NCI-H1694 treated with DMSO at 0.1 percent for 48 hours (cell line): ENCODE measurements at places on chromosomes 13 and 19.

DNA sequence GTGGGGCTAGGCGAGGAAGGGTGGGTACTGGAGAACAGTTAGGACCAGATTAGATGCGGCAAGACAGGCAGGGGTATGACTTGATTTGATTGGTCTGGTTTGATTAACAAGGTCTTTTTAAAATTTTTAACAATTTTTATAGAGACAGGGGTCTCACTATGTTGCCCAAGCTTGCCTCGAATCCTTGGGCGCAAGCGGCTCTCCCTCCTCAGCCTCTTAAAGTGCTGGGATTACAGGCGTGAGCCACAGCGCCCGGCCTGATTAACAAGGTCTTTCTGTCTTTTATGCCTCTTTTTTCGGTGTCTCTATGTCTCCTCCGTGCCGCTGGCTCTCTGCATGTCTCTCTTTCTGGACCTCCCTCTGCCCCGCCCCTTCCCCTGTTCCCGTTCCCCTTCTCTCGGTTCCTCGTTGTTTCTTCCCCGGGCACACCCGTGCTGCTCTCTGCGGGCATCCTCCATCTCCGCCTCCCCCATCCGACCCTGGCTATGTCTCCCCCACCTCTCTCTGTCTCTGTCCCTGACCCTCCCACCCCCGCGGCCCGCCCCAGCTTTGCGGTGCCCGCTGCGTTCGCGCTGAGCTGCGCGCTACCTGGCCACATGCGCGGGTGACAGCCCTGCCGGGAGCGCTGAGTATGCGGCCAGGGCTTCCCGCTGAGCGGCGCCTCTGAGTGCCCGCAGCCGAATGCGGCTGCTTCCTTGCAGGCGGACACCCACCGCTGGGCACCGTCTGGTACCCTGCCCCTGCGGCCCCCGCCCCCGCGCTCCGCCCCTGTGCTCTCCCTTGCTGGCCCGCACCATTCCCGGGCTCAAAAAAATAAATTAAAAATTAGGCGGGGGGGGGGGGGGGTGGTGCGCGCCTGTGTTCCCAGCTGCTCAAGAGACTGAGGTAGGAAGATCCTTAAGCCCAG, 8.1 kb upstream of the SDHAF1 start:
- peak; percentile 67 for DNase-seq

GRCh38 chr19:41785653-41786052, 10.7 kb upstream of the CEACAM3 start:
- peak; percentile 50 for DNase-seq

DNA sequence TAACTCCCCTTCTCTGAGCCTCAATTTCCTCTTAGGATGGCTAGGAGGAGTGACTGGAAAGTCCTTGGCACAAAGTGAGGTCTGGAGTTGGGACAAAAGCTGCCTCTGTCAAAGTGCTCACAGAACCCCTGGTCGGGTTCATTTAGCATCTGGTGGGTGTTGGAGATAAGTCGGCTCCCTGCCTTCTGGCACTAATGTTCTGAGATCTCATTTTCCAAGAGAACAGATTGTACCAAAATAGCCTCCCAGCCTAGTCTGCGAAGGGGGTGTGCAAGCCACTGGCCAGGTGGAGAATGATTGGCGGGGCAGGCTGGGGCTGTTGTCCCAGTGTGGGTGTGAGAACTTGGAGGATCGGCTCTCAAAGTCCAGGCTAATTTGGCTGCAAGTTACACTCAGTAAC, 20.7 kb upstream of the NWD1 start:
- DNase-seq: no peak

DNA sequence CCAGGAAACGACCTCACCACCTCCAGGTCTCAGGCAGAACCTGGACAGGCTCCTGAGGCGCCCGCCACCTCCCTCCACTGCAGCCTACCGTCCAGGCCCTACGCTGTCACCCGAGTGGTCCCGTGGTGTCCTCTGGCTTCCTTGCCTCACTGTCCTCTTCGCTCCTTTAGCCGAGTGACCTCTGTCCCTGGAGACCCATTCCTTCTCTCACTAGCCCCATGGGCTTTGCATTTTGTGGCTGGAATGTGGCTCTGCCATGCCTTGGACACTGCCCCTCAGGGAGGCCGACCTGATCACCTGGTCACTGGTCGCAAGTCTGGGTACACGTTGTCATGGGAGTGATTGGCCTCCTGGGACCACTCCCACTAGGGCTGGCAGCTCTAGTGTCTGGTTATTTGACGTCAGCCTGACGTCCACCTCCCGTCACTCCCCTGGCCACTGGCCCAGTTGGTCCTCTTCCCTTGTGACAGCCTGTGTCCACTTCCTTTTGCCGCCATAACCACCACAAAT, 17.9 kb downstream of the SLC25A42 start:
- DNase-seq: no peak

DNA sequence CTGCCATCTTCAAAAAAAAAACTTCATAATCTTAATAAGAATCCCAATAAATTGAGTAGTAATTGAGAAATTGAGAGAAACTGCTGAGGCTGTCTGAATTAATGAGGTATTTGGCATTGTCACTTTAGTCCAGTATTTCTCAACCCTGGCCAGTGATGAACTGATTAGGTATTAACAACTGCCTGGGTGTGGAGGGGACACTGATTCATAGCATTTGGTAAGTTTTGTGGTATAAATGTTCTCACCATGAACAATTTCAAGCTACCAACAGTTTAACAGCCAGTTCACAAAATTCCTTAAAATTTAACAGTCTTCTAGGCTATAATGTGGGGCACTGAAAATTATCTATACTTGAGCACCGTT, 18.3 kb downstream of the GPC6 start:
- no peak for DNase-seq

GRCh38 chr13:114112231-114112825, 20.1 kb downstream of the RASA3 start:
- DNase-seq: no peak

GRCh38 chr19:1107661-1108261, 4.0 kb downstream of the GPX4 start:
- DNase-seq: no peak

GRCh38 chr13:50474088-50474662, 369.3 kb downstream of the DLEU7 start:
- no peak for DNase-seq

DNA sequence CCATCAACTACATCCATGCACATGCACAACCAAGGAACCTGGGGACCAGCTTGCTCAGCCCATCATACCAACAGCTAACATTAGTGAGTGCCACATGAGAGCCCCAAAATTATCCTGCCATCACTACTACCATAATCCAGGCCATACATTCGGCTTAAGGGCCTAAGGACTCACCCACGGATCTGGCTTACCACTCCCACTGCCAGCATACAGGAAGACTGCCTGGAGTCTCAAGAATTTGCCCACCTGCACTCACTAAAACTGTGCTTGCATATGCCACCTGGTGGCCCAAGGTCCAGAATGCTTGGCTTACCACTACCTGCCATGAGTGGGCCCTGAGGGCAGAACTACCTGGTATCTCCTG, 1562.9 kb upstream of the PRR20A start:
- no peak for DNase-seq

GRCh38 chr13:106472621-106473020, 62.8 kb downstream of the EFNB2 start:
- no peak for DNase-seq

DNA sequence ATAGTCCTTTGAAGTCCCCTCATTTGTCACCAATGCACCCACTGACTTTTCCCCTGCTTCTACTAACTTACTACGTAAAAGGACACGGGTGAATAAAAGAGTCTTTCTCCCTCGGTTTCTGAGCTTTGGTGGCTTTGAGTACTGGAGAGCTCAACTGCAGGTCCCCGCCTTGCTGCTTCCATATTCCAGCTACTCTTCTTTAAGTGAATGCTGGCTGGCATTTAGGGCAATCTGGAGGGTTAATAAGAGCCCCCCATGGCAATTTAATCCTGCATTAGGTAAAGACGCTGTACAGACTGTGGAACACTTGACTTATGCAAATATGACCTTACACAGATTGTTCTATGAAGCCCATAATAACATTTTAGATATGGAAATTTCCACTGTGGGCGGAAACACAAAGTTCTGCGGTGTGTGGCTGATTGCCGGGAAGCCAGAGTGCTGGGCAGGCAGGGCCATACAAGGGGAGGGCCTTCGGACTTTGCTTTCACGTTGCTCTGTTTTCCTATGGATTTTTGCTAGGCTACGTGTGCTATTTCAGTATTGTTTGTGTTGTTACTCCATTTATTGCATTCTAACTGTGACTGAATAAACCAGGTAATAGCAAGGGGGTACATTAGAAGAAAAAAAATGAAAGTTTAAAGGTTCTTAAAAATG, 97.5 kb downstream of the SLC10A2 start:
- DNase-seq: no peak

DNA sequence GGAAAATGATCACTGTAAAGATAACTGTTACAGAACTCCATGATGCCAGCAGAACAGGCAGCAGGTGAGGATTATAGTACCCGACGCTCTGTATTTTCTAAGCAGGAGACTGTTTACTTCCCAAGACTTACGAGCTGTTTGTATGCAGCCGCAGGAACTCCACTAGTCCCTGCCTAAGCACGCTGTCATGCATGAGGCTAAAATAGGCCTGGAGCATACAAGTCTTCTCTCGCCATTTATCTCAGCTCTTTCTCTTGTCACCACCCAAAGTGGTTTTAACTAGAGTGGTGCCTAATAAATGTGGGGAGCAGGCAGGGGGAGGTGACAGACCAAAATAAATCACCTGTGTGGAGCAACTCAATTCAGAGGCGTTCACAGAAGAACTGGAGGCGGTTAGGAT, 175.8 kb downstream of the TDRD3 start:
- DNase-seq: no peak

DNA sequence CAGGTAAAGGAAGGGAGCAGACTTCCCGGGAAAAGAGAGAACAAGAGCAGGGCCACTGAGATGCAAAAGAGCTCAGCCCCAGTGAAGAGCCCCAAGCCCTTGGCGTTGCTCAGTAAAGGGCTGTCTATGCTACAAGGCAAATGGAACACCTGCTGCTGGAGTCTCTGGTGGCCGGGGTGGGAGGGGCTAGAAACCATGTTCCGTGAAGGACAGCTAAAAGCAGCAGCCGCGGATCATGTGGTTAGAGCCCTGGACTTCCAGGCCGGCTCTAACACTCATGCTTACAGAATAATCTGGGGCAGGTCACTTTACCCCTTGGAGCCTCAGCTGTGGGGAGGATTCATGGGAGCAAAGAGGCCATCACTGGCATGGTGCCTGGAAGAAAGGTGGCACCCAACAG, 17.8 kb downstream of the POU2F2 start:
- DNase-seq: no peak

DNA sequence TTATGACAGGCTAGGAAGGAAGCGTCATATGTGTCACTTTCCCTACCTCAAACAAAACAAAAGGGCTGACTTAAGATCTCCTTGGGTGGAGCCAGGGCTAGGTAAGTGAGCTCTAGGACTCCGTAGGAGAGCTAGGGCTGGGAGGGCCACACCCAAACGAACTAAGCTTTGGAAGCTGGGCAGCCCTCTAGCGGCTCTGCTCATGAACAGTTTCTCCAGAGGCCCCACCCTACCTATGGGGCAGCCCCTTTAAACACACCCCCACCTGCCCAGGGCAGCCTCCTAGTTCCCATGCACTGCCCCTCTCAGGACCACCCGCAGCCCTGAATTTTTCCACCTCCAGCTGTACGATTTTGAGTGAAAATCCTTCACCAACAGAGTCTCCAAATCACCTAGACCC, 3.5 kb downstream of the PEG3 start:
- no peak for DNase-seq

DNA sequence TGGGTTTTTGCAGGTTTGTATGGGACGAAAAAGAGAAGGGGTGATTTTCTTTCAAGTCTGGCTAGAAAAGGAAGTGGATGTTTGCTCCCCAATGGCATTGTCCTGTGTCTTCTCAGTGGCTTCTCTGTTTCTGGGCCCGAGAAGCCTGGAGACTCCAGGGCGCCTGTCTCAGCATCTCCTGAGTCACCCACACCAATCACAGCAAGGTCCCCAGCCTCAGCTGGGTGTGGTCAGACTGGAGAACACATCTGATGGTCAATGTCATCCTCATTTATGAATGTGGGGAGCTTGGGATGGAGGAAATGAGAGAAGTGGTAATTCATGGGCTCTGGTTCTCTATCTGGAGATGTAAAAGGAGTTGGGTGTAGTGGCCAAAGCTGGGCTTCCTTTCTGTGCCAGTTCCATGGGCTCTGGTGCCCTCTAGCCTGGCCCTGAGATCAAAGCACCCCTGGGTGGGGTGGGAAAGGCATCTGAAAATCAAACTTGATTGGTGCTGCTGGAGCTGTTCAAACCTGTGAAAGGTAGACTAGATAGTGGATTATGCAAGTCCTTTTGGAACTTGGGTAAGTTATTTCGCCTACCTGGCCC, 13.4 kb downstream of the RASL11A start:
- DNase-seq: no peak

DNA sequence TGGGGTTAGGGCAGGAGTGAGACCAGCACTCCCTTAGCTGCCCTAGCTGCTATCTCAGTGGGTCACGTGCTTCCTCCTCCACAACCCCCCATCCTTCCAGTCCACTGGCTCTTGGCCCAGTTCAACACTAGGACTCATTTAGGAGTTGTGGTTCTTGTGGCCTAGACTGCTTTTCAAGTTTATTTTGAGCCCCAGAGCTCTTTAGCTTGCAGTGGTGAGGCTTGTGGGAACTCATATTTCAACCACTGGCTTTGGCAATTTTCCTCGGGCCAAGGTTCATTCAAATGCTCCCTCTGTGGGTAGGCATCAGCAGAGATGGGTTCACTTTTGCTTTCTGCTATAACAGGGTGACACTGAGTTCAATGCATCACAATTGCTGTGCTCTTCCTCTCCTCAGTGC, 436.2 kb upstream of the SLITRK5 start:
- no peak for DNase-seq

DNA sequence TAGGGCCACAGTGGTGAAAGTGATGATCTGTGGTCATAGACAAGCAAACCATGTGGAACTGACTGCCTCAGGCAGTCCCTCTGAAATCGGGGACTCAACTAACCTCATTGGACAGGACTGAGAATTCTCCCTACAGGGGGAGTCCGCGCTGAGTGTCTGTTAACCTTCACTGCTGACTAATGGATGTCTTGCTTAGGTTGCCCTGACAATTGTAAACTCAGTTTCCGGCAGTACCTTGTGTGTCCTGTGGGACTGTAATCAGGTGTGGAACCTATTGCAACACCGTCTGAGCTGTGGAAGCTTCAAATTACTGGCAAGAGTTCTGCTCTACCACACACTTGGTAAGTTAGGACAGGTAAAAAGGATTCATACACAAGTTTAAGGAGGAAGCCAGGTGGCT, 21.8 kb downstream of the ZNF77 start:
- DNase-seq: no peak

DNA sequence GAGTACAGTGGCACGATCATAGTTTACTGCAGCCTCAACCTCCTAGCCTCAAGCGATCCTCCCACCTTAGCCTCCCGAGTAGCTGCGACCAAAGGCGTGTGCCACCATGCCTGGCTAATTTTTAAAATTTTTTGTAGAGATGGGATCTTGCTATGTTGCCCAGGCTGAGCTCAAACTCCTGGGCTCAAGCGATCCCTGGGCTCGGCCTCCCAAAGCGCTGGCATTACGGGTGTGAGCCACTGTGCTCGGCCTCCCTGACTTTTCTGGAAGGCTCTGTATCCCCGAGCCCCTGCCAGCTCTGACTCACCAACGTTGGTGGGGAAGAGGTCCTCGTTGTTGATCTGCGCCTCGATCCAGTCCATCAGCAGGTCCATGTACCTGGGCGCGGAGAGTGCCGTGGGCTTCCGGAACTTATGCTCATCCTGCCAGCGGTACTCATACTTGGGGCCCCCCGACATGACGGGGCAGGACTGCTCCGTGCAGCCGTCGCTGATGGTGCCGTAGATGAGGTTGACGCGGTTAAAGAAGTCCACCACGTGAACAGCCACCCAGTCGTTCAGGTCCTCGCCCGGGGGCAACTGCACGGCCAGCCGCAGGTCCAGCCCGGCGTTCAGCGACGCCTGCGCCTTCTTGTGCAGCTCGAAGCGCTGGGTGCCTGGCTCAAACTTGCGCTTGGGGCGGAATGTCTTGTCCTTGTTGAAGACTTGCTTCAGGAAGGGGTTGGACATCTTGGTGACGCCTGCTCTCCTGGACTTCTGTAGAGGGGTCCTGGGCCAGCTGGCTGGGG, 18.1 kb downstream of the MOB3A start:
- DNase-seq: no peak
